Posterior vena cava (tissue), 2 donors: ENCODE measurements at places on chromosomes 3 and 15. TPM values are rescaled to one million over a fixed set of nuclear protein-coding genes. Genes with fewer than 3 reads are reported as not detected.

DNA sequence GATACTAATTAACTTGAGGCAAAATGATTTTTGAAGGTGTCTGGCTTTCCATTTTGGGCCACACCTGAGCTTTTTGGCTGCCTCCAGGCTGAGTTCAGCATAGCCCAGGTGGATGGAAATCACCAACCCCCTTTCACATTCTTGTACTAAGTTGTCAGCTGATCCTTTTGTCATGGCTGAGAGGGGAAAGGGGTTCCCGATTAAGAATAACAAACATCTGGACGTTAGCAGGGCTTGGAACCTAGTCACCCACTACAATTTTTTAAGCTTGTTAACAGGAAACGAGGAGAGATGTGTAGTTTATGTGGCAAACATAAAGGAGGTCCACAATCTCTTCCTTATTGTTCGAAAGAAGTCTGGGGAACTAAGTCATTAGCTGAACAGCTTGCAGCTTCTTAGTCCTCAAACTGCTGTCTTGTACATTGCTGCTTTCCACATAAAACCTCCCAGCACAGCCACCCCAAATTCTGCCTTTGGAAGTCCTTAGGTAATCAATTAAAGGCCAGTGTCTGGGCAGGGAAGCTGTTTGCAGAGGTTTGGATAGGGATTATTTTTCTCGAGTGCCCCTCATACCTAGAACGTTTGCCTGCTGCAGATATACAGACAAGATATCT, 5.0 kb downstream of the NR2F2 start:
- DNase-seq = no peak

- no peak for DNase-seq
Observed at GRCh38 chr3:195876297-195877064, 31.9 kb downstream of the TNK2 start.

DNA sequence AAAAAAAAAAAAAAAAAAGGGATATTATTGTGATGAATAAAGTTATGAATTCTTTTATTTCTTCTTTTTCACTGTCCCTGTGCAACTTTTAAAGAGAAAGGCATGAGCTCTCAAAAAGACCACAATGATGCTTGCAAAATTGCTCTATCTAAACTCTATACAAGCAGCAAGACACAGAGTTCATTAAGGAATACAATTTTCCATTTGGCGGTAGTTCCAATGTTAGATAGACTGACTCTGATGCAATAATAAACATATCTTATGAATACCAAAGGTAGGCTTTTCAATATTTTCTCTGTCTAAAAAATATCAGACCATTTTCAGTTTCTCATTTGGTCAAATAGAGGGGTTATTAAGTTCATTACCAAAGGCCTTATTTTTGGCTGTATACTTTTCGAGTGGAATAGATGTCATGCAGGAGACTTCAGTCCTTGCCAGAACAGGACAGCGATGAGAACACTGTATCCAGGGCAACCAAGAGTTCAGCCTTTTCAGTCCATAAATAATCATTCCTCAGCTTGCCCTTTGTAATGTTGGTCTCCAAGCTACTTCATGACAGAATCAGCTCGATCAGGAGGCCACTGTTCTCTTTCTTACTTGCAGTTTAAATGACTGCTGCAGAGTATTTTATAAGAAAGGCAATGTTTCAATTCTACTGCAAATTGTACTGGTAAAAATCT, 162.9 kb upstream of the FAM3D start:
- DNase-seq = no peak

Gene SSUH2
- total RNA-seq = 0.32 TPM

Gene ALDH1L1
- 12.4 TPM for total RNA-seq
